ENCODE measurements at places on chromosomes 7 and 10. TPM values are rescaled to one million over a fixed set of nuclear protein-coding genes. Genes with fewer than 3 reads are reported as not detected.

Gene CYP26C1
- polyA plus RNA-seq: 0.05 TPM

Gene TMEM273
- 2.7 TPM for polyA plus RNA-seq

Gene CH25H
- not detected for polyA plus RNA-seq

Gene TRIL
- polyA plus RNA-seq: 87.1 TPM

Gene ANKRD30A
- 0.03 TPM for polyA plus RNA-seq

Gene GPR158
- polyA plus RNA-seq: 0.35 TPM

Gene DENND10
- 55.0 TPM for polyA plus RNA-seq

Gene NYAP1
- 1.8 TPM for polyA plus RNA-seq

Gene VPS37D
- 14.3 TPM for polyA plus RNA-seq

Gene SDK1
- polyA plus RNA-seq: 7.9 TPM

Gene TMEM270
- polyA plus RNA-seq: not detected

Gene ASB10
- not detected for polyA plus RNA-seq

Gene ITPRIP
- polyA plus RNA-seq: 11.2 TPM

Gene TCTN3
- polyA plus RNA-seq: 77.3 TPM

Gene CLIP2
- polyA plus RNA-seq: 38.2 TPM

Gene ORC5
- 28.4 TPM for polyA plus RNA-seq

Gene FAS
- 11.3 TPM for polyA plus RNA-seq

Gene GDF10
- 1.2 TPM for polyA plus RNA-seq

Gene PTPN20
- polyA plus RNA-seq: 1.4 TPM

Gene FFAR4
- not detected for polyA plus RNA-seq

Gene HOXA3
- 53.5 TPM for polyA plus RNA-seq

Gene SCART1
- 4.3 TPM for polyA plus RNA-seq

Gene SCIN
- 127 TPM for polyA plus RNA-seq

Gene FAM131B
- 2.7 TPM for polyA plus RNA-seq

Gene GNAT3
- polyA plus RNA-seq: not detected

Gene CRHR2
- polyA plus RNA-seq: 0.06 TPM

Gene OPN1SW
- 1.3 TPM for polyA plus RNA-seq

Gene UCMA
- polyA plus RNA-seq: not detected

Gene MOGAT3
- polyA plus RNA-seq: 0.92 TPM

Gene GJD4
- polyA plus RNA-seq: not detected

Gene MYOF
- polyA plus RNA-seq: 32.8 TPM

Gene HKDC1
- 20.7 TPM for polyA plus RNA-seq

Gene PRKCQ
- polyA plus RNA-seq: 17.1 TPM

Gene ZNF107
- 10.4 TPM for polyA plus RNA-seq

Gene GFRA1
- polyA plus RNA-seq: 28.3 TPM
